ENCODE measurements at places on chromosomes 12 and 14.
A peak's percentile ranks its signal among the peaks of the same experiment; 100 is the strongest.

DNA sequence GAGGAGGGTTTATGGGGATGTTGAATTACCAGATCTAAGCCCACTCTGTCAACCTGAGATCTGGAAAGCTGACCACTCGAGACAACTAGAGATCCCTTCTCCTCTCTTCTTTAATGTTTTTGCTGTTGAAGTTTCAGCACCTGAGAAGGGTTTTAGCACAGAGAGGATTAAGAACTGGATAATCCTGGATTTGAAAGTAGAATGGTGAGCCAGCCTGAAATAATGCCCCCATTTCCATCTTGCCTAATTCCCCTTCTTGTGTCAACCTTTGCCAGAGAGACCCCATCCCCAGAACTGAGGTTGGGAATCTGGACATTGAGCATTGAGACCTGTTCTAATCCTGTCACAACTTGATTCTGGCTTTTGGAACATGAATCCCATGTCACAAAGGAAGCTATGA lies 87.8 kb upstream of the RFLNA start:
- DNase-seq: no peak

DNA sequence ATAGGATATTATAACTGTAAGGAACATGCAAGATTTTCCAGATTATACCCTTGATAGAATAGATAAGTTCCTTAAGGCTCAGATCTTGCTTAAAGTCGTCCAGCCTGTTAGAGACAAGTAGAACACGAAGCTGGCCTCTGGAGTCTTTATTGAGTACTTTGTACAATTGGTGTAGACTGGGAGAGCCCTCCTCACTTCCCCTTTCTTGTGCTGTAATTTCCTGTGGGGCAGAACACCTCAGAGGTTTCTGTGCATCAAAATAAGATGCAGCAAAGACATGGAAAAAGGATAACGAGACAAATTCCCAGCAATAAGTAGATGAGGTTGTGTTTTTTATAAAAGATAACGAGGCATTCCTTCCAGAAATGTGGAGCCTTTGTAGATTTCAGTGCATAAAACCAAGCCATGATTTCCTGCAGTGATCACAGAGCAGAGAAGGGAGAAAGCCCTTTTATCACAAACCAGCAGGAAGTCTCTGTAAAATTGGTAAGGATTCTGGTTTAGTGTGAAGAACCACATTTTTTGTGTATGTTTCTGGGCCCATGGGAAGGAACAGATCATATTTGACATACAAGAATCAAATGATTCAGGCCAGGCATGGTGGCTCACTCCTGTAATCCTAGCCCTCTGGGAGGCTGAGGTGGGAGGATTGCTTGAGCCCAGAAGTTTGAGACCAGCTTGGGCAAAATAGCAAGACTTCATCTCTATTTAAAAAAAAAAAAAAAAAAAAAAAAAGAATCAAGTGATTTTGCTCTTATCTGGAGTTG lies 18.0 kb downstream of the GPRC5A start:
- DNase-seq: no peak

- DNase-seq: no peak
Observed at GRCh38 chr12:93578221-93578620, 5.7 kb downstream of the SOCS2 start.

DNA sequence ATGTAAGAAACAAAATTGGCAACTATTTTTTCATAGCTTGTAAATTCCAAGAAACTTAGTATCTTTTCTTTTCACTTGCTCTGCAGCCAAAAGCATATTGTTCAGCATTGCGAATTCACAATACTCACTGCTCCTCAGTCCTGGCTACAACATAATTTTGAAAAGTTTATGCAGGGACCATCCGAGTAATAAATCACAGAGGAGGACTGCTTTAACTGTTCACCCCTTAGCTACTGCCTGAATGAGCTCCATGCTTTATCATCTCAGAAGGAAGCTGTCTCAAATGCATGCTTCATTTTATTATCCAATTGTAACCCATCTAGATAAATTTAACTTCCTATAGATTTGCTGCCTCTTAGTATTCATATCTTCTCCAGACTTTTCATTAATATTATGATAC lies 827.8 kb downstream of the DIO2 start:
- DNase-seq: no peak

DNA sequence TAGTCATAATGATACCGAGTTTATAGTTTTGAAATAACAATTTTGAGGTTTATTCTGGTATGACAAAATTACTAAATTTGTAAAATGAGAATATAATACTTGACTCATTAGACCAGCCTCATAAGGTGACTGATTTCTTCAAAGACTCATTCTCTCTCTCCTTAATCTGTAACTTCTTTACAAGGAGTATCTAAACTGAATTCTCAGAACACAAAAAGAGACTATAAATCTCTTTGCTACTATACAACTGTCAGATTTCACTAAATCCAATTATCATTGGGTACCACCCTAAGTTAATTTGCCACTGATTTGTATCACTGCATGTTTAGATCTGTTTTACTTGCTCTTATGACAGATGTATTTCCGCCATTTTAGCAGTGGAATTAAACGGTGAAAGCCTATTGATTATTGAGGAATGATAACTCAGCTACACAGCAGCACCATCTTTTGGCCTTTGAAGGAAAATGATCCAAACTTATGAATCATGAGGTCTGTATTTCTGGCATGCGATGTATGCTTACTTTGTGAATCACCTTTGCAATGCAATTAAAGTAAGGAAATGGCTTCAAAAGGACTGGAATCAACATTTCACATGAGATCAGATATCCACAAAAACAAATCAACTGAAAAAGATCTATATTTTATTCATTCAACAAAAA lies 161.2 kb downstream of the RERGL start:
- DNase-seq: no peak

GRCh38 chr12:53230108-53230845 lies 1.7 kb downstream of the RARG start:
- DNase-seq: no peak

GRCh38 chr14:52078095-52078531 lies 9.3 kb upstream of the NID2 start:
- DNase-seq: no peak

DNA sequence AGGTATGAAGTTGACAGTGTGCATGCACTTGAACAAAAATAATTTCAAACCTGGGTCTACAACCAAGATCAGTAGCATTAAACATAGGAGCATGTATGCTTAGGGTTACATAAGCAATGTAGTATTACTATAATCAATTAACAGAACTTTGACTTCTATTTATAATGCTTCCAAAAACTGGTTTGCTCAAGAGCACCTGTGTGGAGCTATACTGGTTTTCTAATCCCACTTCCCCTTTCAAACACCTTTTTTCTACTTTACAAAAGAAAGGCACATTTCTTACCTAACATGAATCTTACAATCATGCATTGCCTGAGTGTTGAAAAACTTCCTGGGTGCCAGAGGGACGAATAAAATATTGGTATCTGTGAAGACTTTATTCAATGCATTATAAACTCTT lies 72.7 kb downstream of the EFCAB11 start:
- no peak for DNase-seq

DNA sequence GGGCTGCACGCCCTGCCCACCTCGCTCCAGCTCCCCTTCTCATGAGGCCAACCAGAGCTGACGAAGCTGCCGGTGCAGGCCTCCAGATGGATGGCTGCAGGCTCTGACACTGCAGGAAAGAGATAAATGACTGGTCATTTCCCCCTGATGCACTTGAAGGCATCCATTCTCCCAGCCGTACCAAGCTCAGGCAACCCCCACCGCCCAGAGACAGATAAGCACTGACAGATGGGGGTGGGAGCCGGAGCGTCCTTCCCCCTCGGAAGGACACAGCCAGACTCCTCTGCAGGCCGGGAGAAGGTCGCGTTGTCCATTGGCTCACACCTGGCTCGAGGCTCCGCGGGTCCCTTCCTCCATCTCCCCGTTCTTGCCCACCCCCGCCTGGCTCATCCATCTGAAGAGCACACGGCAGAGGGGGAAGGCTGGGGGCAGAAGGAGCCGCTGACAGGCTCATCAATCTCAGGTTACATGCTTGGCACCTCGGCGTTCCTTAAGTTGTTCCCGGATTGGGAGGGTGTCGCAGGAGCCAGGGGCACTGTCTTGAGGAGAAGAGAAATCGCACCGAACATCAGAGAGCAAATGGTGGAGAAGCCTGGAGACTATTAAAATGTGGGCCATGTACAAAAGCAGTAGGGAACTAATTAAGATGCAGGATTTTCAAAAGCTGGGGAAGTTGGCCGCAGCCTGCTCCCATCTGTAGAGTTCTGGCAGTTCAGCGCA lies 151.6 kb downstream of the DPF3 start:
- DNase-seq: no peak

GRCh38 chr14:101318271-101318670 lies 243.0 kb upstream of the DIO3 start:
- no peak for DNase-seq

GRCh38 chr12:107632246-107632645 lies 53.4 kb upstream of the PWP1 start:
- no peak for DNase-seq

- DNase-seq: no peak
Observed at GRCh38 chr12:101829639-101830366, 956 bp downstream of the GNPTAB start.

DNA sequence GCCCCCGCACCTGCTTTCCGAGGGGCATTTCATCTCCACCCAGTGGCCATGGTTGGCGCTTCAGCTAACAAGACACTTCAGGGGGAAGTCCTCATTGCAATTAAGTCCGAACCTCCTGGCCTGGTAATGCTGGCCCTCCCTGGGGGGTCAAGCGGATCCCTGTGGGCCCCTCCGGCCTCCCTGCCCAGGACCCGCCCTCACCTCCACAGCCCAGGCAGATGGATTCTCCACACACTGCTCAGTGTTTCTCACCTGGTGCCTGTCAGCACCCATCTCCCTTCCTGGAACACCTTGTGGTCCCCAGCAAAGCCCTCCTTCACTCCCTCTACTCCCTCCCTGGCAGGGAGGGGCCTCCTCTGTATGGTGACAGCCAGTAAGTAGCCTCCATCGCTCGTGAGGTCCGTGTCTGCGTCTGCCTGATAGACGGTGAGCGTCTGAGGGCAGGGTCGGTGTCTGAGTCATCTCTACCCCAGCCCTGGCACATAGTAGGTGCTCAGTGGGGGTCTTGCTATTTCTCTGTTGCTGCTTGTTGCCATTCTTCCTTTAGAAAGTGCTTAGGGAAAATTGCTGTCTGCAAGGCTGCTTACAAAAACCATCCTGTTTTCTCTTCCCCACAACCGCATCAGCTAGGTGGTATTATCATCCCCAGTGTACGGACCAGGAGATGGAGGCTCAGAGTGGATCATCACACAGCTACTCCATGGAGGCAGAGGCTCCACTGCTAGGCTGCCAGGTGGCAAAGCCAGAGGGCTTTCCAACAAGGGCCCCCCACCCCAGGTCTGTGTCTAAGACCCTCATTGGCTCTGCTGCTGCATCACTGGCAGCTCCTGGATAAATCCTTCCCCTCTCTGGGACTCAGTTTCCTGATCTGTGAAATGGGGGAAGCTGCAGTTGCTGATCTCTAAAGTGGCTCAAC lies 39.7 kb upstream of the EML1 start:
- DNase-seq: no peak

DNA sequence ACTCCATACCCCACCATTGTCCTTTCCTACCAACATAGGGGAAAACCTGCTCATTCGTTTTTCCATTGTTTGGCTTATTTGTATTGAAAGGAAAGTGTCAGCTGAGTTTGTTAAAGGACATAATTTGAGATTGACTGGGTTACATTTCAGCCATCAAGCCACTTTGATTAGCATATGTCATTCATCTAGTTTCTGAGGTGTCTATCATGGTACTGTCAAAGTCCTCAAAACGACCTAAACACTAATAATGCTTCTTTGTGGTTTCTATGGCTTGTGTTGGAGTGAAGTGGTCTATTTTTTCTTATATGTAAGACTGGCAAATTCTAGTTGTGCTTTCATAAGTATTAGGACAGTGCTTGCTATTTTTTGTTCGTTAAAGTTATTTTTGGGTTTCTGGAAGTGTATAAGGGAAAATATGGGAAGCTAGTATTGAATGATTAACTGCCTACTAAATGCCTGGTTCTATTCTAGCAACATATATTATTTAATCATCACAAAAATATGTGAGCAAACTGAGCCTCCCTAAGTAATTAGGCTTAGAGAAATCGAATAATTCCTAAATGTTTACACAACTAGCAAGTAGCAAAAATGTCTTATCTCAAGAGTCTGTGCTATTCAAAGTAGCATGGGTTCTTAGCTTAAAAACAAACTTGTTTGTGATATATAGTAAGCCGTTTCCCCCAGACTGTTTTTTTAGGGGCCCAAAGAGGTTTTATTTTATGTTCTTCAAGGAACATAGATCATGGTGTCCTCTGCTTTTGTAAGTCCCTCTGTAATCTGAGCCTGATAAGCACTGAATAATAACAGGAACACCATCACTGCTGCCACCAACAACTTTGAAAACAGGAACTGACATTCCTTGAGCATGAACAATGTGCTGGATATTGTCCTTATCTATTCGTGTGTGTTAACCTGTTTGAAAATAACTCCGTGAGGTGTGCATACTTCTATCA lies 67.1 kb downstream of the DERA start:
- no peak for DNase-seq

- DNase-seq: no peak
Observed at GRCh38 chr12:67790660-67791059, 142.1 kb downstream of the DYRK2 start.

DNA sequence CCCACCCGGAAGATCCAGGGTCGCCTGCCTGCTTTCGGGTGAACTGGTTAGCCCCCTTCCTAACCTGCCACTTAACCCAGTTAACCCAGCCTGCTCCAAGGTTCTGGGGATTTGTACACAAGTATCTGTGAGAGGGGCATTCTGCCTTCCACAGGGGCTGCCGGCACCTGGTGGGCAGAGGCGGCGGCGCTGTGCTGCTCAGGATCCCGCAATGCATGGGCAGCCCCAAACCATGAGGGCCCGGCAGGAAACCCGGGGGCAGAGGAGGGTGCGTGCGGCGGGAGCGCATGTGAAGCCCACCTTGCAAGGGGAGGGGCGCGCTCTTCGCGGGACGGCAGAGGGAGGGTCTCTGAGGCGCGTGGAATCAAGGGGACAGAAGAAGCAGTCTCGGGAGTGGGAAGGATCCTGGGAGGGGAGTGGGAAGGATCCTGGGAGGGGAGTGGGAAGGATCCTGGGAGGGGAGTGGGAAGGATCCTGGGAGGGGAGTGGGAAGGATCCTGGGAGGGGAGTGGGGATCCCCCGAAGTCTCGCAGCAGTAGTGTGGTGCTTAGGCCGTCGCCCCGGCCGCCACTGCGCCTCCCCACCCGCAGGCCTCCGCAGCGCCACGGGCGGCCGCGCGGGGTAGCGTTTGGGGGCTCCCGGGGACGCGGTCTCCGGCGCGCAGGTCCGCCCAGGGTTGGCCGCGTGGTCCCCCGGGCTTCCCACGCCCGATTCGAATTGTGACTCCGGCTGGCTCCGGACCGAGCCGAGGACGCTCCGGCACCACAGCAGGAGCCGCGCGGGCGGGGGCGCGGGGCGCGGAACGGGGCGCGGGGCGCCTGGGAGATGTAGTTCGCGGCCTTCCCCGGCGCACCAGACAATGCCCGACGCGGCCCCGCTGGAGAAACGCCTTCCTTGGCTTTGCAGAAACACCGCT lies 4.9 kb upstream of the MTA1 start:
- DNase-seq: peak; percentile 79

- peak; percentile 73 for DNase-seq
Observed at GRCh38 chr12:6277982-6278438, 32.5 kb upstream of the PLEKHG6 start.

GRCh38 chr12:113064395-113065125 lies 8.0 kb downstream of the DTX1 start:
- no peak for DNase-seq

GRCh38 chr14:103543140-103543539 lies 14.1 kb downstream of the TRMT61A start:
- DNase-seq: no peak

- DNase-seq: no peak
Observed at GRCh38 chr14:35730871-35731270, 78.2 kb downstream of the RALGAPA1 start.

GRCh38 chr14:102903889-102904512 lies 18.5 kb upstream of the AMN start:
- no peak for DNase-seq
